Fibroblast of lung (primary cell): ENCODE measurements at places on chromosomes 13 and 19.

DNA sequence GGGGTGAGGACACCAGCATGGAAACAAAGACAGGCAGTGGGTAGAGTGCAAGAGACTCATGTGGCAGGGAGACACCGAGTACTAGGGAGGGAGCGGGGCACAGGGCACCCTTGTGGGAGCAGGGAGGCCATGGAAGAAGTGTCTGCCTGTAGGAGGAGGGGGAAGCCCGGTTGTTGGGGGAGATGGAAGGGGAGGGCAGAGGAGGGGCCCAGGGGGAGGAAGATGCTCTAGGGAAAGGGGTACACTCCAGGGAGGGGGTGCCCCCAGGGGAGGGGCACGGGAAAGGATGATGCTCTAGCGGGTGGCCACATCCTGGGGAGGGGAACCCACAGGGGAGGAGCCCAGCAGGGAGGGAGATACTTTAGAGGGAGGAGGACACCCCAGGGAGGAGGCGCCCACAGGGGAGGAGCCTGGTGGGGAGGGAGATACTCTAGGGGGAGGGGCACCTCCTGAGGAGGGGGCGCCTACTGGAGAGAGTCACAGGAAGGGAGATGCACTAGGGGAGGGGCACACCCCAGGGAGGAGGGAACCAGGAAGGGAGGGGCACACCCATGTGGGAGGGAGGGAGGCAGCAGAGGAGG lies 24.9 kb downstream of the CPAMD8 start:
- no peaks in the 10 kb centered on the region for H3K36me3 ChIP-seq
- no peak overlapping the region for H3K4me3 ChIP-seq
- DNase-seq: no peak
- H3K27me3 ChIP-seq: no peaks in the 10 kb centered on the region
- no peaks in the 10 kb centered on the region for H3K4me1 ChIP-seq
- H3K27ac ChIP-seq: no peak overlapping the region

DNA sequence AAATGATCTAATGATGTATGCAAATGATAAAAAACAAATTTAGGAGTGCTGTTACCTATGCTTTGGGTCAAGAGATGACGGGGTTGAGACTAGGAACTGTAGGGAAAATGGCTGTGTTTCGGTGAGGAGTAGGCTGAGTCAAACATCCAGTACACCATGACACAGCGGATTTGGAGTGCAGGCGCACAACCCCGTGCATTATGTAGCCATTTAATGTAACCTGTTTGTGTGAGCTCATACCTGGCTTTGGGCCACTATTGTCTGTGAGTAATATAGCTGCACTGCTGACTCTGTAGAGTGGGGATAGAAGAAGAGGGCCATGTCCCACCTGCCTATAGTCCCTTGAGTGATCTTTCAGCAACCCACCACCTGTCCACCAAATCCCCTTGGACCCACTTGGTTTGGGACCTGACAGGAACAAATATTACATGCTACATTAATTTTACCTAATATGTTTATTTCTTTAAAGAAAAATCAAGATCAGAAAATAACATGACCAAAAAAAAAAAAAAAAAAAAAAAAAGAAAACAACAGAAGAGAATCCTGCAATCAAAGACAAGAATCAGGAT lies 95.5 kb upstream of the KLHL1 start:
- DNase-seq: no peak
- H3K27me3 ChIP-seq: no peaks in the 10 kb centered on the region
- H3K27ac ChIP-seq: no peak overlapping the region
- no peaks in the 10 kb centered on the region for H3K4me1 ChIP-seq
- H3K36me3 ChIP-seq: no peaks in the 10 kb centered on the region

GRCh38 chr19:34066007-34066643 lies 106.2 kb upstream of the LSM14A start:
- DNase-seq: no peak
- H3K27me3 ChIP-seq: no peaks in the 10 kb centered on the region
- H3K4me1 ChIP-seq: no peaks in the 10 kb centered on the region
- no peak overlapping the region for H3K4me3 ChIP-seq
- H3K36me3 ChIP-seq: no peaks in the 10 kb centered on the region
- no peak overlapping the region for H3K27ac ChIP-seq

- DNase-seq: peak; percentile 38
- H3K27me3 ChIP-seq: no peaks in the 10 kb centered on the region
- peaks cover 2% of the 10 kb centered on the region for H3K36me3 ChIP-seq
- peaks cover 2% of the 10 kb centered on the region for H3K4me1 ChIP-seq
- H3K4me3 ChIP-seq: peak overlapping the region; percentile 87
Observed at GRCh38 chr19:23394511-23394910, 760 bp downstream of the ZNF91 start.

- H3K36me3 ChIP-seq: no peaks in the 10 kb centered on the region
- H3K4me1 ChIP-seq: peaks cover 8% of the 10 kb centered on the region
- no peak for DNase-seq
- no peaks in the 10 kb centered on the region for H3K27me3 ChIP-seq
- no peak overlapping the region for H3K27ac ChIP-seq
- H3K4me3 ChIP-seq: no peak overlapping the region
Observed at GRCh38 chr13:30702006-30702405, 33.3 kb upstream of the ALOX5AP start.

DNA sequence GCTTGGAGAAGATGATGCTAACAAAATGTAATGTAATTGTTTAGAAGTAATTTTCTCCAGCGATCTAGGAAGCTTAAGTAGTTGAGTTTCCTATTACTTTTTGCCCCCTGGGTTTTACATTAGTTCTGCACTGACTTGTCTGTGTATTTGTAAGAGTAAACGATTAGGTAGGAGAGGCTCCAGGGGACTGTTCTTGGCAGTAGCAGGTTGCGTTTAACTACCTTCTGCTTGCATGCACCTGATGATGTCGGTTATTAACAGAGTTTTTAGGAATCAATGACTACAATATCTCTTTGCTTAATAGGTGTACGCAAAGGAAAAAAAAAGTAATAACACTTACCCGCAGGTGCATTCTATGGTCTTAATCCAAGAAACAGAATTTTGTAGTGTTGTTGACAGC lies 18.3 kb upstream of the UGGT2 start:
- DNase-seq: no peak
- no peak overlapping the region for H3K4me3 ChIP-seq
- no peaks in the 10 kb centered on the region for H3K36me3 ChIP-seq
- H3K27ac ChIP-seq: no peak overlapping the region
- peaks cover 7% of the 10 kb centered on the region for H3K27me3 ChIP-seq

GRCh38 chr19:33376423-33376822 lies 2.9 kb downstream of the CEBPG start:
- H3K27ac ChIP-seq: no peak overlapping the region
- peak; percentile 89 for DNase-seq
- H3K36me3 ChIP-seq: peaks cover 2% of the 10 kb centered on the region
- no peaks in the 10 kb centered on the region for H3K27me3 ChIP-seq

GRCh38 chr13:80342471-80343371 lies 1.8 kb upstream of the SPRY2 start:
- peaks cover 2% of the 10 kb centered on the region for H3K4me1 ChIP-seq
- peak; percentile 77 for DNase-seq
- H3K4me3 ChIP-seq: peak overlapping the region; percentile 47
- no peaks in the 10 kb centered on the region for H3K36me3 ChIP-seq
- H3K27me3 ChIP-seq: no peaks in the 10 kb centered on the region

DNA sequence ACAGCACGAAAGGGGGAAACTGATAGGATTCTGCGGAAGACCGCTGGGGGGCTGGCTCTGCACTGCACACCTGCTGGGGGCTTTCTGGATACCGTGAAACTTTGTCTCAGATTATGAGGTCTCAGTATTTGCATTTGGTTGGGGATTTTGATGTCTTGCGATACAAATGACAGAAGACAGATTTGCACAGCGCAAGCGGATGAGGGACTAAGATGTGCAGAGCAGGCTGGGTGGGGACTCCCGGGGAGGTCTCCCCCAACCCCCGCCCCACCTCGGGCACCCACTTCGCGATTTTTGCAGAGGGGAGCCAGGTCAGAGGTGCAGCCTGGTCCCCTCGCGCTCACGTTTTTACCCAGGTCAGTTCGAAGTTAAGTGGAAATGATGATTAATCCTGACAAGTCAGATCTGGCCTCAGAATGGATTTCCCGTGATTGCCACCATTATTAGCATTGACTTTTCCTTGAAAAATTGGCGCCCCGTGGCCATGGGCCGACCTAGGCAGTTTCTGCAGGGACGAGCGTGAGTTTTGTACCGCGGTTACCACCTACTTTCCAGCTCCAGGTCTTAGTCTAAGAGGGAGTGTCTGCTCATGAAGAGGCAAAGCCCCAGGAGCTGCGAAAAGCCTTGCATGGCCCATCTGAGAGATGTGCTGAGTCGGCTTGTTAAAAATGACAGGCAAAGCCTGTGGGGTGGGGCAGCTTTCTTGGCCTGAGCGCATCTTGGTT lies 1.3 kb upstream of the GJB2 start:
- no peaks in the 10 kb centered on the region for H3K36me3 ChIP-seq
- H3K4me1 ChIP-seq: no peaks in the 10 kb centered on the region
- H3K27ac ChIP-seq: no peak overlapping the region
- DNase-seq: no peak
- no peak overlapping the region for H3K4me3 ChIP-seq

DNA sequence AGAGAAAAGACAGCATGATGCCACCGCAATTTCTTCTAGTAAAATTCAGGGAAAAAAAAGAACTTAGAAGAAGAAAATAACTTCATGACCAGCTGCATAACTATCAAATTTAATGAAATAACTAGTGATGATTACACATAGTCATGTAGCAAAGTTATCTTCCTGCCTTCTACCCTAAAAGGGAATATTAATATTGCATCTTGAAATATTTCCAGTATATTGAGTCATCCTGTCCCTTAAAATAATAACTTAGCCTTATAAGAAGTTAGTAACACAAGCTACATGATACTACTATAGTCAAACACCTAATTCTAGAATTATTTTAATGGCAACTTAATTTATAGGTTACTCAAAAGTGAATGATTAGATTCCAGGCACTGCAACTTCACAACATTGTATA lies 289.2 kb downstream of the KLF12 start:
- peak; percentile 47 for DNase-seq
- H3K27me3 ChIP-seq: no peaks in the 10 kb centered on the region
- no peak overlapping the region for H3K27ac ChIP-seq

DNA sequence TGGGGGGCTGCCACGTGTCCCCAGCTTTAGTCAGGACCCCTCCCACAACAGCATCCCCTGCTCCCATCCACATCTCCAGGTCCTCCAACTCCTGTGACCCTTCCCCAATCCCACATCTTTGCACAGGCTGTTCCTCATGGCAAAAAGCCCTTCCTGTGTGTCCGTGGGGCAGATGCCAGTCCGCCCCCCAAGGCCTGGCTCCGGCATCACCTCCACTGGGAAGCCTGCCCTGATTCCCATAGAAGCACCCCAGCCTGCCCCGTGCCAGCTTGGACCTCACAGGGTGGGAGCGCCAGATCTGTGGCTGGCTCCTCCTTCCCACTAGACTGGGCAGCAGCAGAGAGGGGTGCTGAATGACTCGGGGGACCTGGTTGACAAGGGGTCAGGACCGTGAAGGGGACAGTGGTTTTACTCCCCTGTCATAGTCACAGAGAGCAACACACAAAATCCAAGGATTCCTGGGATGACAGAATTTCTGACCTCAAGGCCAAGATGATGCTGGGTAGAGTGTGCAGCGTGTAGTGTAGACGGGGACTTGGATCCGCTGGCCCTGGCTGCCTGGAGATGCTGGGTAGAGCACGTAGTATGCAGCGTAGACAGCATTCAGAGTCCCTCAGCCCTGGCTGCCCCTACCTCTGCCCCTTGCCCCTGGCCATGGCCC lies 13.3 kb downstream of the KLF2 start:
- H3K4me3 ChIP-seq: no peak overlapping the region
- peaks cover 18% of the 10 kb centered on the region for H3K4me1 ChIP-seq
- peak overlapping the region; percentile 86 for H3K27ac ChIP-seq
- peak; percentile 32 for DNase-seq
- no peaks in the 10 kb centered on the region for H3K27me3 ChIP-seq

GRCh38 chr13:33775339-33776108 lies 42.4 kb upstream of the RFC3 start:
- no peak overlapping the region for H3K27ac ChIP-seq
- H3K4me1 ChIP-seq: no peaks in the 10 kb centered on the region
- no peaks in the 10 kb centered on the region for H3K36me3 ChIP-seq
- H3K27me3 ChIP-seq: peaks cover 3% of the 10 kb centered on the region

DNA sequence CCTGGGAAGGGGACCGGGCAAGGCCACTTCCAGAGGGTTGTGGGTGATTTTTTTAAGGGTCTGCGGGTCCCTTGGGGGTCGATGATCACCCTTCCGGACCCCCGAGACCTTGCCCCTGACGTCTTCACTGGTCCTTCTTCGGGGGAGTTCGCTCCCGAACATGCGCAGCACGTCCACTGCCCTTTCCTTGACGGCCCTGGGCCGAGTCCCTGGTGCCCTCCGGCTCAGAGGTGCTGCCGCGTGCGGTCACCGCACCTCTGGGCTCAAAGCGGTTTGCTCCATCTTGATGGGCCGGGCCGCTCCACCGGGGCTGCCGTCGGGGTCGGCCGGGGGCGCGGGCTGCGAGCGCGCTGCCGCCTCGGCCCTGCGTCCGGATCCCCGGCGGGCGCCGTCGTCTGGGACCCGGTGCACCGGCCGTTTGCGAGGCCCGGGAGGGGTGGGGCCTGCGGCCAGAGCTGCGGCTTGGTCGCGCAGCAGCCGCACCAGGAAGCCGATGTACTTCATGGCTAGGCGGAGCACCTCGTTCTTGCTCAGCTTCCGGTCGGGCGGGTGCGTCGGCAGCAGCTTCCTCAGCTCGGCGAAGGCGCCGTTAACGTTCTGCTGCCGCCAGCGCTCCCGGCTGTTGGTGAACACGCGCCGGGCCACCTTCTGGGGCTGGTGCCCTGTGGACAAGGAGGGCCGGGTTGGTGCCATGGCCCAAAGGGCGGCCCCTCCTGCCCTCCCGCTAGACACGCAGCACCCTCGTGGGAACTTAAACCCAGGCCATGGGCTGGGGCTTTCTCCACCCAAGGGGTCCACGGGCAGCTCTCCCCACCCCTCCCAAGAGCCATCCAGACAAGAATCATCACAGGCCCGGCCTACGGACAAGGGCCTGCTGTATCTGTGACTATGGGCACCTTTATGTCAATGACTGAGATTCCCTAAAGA lies 3.3 kb downstream of the LYL1 start:
- H3K27me3 ChIP-seq: no peaks in the 10 kb centered on the region
- peaks cover 7% of the 10 kb centered on the region for H3K36me3 ChIP-seq
- no peak overlapping the region for H3K4me3 ChIP-seq
- DNase-seq: no peak

DNA sequence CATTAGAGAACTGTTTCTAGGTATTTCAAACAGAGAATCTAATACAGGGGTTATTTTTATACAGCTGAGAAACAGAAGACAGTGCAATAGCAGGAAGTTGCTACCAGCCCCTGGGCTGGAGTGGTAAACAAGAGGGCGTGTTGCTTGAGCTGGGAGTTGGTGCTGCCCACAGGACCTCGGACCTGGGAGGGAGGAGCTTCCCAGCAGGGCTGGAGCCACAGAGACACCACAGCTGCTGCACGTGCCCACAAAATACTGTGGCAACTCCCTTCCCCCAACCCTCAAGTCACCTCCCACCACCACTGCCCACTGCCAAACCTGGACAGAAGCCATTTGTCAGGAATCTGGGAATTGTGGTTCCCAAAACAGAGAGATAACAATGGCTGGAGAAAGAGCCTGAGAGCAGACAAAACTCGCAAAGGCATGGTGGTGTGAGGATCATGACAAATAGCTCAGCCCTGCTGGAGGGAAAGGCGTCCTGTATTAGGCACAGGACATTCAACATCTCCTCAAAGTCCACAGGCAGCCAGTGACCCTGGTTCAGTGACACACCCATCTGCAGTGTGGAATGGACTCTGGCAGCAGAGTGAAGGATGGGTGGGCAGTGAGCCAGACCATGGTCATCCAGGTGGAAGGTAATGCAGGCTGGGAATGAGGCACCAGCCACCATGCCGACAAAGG lies 57.2 kb downstream of the SPATA13 start:
- no peaks in the 10 kb centered on the region for H3K27me3 ChIP-seq
- no peak overlapping the region for H3K4me3 ChIP-seq
- no peaks in the 10 kb centered on the region for H3K36me3 ChIP-seq
- peaks cover 3% of the 10 kb centered on the region for H3K4me1 ChIP-seq
